ENCODE measurements at places on chromosomes 7 and 10. TPM values are rescaled to one million over a fixed set of nuclear protein-coding genes. Genes with fewer than 3 reads are reported as not detected.

Gene MET
- 34.2 TPM for total RNA-seq

DNA sequence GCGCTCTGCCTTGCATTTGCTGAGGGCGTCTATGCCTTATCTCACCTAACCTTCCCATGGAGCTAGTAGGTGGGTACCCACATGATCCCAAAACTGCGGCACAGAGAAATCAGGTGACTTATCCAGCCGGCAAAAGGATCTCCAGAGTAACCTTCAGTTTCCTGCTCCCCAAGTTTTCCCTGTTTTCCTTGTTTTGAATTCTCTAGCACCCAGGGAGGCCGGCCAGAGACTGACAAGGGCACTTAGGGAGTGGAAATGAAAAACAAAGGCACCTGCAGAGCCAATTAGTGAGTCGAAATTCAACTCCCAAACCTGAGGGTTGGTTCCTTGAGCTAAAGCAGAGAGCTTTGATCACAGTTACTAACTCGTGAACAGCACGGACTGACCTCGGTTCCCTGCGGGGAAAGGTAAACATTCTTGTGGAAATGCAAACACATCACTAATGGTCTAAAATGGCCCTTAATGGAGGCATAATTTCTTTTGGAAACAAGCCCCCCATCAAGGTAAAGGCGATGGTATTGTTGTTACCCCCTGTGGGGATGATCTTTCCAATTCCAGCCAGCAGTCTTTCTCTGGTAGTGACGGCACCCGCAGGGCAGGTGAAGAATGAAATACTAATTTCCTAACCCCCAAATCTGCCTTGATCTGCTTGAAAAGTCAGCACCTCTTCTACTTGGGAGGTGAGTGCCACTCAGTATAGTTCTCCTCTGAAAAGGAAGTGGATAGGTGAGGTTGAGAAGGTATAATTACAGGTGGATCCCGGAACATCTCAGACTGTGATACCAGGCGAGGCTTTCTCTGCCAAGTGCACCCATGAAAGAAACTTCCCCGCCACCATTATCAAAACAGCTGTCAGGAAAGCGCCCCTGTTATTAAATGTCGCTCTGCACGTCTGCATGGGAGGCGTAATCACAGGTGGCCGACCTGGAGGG lies 365.6 kb upstream of the AUTS2 start:
- no peak for DNase-seq

DNA sequence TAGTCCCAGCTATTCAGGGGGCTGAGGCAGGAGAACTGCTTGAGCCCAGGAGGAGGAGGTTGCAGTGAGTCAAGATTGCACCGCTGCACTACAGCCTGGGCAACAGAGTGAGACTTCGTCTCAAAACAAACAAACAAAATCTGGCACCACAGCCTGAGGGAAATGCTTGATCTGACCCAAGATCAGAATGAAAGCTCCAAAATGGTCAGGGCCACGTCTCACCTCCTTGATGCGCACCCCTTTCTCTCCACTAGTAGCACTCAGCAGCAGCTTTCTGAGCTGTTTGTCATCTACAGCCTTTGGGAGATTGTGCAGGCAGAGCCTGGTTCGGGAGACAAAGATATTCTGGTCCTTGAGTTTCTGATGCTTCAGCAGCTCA lies 22.7 kb downstream of the RBM28 start:
- no peak for DNase-seq

Gene COPS6
- 87.0 TPM for total RNA-seq

- DNase-seq: no peak
Observed at GRCh38 chr7:158963771-158964241, 107.4 kb downstream of the DYNC2I1 start.

Gene LIPA
- total RNA-seq: 46.4 TPM

DNA sequence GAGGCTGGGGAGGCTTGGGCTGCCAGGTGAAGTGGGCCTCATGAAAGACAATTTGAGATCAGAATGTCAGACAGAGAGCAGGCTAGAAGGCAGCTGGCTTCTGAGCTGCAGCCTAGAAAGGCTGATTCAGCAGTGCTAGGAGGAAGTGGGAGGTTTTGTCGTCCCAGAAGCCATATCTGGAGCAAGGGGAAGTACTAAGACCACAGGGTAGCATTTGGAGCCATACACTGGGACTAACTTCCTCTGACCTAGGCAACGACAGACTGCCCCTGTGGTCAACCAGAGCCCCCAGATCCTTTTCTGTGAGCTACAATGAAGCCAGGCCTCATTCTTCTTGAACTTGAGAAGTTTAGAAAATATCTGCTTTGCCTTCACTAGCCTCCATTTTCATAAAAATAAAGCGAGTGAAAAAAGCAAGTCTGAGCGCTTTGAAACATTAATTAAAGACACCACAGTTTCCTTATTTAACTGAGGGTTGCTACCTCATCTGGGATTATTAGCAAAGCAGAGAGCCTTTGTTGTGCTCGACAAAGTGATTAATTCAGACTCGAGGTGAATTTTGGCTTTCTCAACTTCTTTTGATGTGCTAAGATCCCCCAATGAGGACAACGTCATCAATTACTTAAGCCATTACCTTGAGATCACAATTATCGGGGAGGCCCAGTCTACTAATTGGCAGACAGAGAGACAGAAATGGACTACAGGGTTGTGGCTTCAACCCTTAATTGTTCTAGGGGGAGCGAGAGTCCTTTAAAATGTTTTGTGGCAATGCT lies 26.6 kb downstream of the TBXAS1 start:
- no peak for DNase-seq

Gene CTNNA3
- 2.9 TPM for total RNA-seq

Gene ITGA8
- 10.1 TPM for total RNA-seq

GRCh38 chr10:14254368-14254767 lies 76.4 kb downstream of the FRMD4A start:
- DNase-seq: no peak

DNA sequence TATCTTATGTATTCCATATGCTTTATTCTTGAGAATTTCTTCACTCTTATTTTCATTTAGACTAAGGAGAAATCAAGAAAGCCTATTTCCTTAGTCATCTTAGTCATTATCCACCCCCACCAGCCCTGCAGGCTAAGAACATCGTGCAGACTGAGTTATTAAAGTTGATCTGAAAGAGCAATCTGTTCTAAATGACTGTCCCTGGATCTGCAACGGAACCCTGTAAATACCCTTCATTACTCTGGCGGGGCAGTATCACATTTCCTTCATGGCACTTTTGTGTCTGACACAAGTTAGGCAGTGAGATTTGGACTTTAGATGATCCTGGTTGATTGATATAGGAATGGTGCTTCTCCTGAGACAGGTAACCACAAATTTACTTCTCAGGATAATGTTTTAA lies 3.5 kb upstream of the MYPN start:
- DNase-seq: no peak

- DNase-seq: no peak
Observed at GRCh38 chr10:61110188-61110844, 166.3 kb upstream of the RHOBTB1 start.

Gene AKR1C8
- 1.00 TPM for total RNA-seq

Gene ACSM6
- not detected for total RNA-seq

- no peak for DNase-seq
Observed at GRCh38 chr10:124539935-124540641, 78.5 kb downstream of the LHPP start.

- DNase-seq: no peak
Observed at GRCh38 chr7:136326045-136326609, 349.0 kb upstream of the MTPN start.

Gene CAMK2B
- 7.6 TPM for total RNA-seq

- DNase-seq: no peak
Observed at GRCh38 chr7:7696458-7697119, 21.8 kb downstream of the RPA3 start.

DNA sequence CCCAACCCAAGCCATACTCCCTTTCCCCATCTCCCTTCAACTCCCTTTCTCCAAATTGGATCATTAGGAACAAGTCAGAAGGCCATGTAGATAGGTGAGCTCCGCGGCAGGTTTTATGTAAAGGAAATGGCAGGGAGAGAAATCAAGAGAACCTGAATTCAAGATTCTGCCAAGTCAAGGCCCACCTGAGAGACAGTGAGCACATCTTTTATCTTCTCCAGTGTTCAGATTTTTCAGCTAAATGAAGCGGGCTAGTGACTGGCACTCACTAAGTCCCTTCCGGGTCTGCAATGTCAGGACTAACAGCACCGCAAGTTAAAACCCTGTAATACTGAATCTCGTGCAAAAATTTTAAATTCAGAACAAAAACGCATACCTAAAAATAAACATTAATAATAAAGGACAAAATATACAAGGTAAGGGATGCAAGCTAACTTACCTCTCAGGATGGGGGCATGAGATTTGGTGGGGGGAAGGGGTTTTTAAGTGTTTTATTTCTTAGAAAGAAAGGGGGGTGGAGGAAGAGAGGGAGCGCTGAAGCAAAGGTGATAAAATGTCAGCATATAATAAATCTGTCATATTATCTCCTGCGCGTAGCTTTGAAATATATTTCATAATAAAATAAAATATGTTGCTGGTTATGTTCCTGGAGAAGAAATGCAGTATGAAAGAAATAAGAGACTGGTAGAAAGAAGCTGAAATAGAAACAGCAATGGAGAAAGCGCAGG lies 17.6 kb downstream of the TCAF1 start:
- no peak for DNase-seq

Gene TLL2
- 0.85 TPM for total RNA-seq

Gene AMZ1
- 5.6 TPM for total RNA-seq

Gene NKX2-3
- not detected for total RNA-seq

GRCh38 chr10:131817866-131818509 lies 82.8 kb upstream of the PPP2R2D start:
- peak; percentile 58 for DNase-seq

Gene MLXIPL
- total RNA-seq: 27.8 TPM

Gene ADAMTS14
- 0.29 TPM for total RNA-seq

- DNase-seq: no peak
Observed at GRCh38 chr7:66297579-66297978, 92.4 kb downstream of the TPST1 start.

GRCh38 chr7:134364619-134365037 lies 47.9 kb upstream of the SLC35B4 start:
- no peak for DNase-seq

- no peak for DNase-seq
Observed at GRCh38 chr7:41156268-41156667, 546.6 kb downstream of the INHBA start.

- no peak for DNase-seq
Observed at GRCh38 chr7:19249281-19249680, 104.1 kb upstream of the FERD3L start.

GRCh38 chr10:95837783-95838182 lies 70.0 kb upstream of the CC2D2B start:
- DNase-seq: no peak

DNA sequence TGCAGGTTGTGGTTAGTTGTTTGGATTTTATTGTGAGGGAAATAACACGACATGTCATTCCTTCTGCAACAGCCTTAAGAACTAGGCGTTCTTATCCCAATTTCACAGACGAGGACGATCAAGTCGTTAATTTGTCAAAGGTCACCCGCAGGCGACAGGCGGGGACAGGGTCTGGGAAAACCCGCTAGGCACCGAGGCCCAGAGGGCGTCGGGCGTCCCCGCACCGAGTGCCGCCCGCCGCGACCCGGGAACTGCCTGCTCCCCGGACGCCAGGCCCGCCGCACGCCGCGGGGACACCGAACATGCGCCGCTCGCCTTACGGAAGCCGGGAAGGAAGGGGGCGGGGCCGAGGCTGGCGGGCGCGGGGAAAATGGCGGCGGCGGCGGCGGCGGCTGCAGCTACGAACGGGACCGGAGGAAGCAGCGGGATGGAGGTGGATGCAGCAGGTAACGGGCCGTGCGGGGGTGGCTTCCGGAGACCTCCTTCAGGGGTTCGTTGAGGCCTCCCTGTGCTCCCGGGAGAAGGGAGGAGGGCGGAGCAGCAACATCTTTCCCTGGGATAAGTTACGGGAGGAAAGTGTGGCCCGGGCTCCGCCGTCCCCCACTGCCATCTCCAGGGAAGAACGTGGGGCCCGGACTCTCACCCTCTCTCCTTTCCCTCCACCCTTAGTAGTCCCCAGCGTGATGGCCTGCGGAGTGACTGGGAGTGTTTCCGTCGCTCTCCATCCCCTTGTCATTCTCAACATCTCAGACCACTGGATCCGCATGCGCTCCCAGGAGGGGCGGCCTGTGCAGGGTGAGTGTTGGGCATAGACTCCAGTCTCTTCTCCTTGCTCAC lies at the start of gene COPS6:
COPS6 (plus strand) TSS at position 349 of the 837 bp plus-strand sequence; CDS start at position 371, 22 bp downstream.
- DNase-seq: peak; percentile 89

- DNase-seq: no peak
Observed at GRCh38 chr7:100387695-100388094, 14.4 kb downstream of the PILRA start.

GRCh38 chr7:142878315-142878714 lies 7.2 kb downstream of the TRPV6 start:
- DNase-seq: no peak

GRCh38 chr7:4791101-4791737 lies 15.8 kb downstream of the AP5Z1 start:
- no peak for DNase-seq

Gene EVX1
- 0.71 TPM for total RNA-seq

Data from type B pancreatic cell (in vitro differentiated cells).